HFFc6 (cell line): ENCODE measurements at places on chromosomes 6 and 20. TPM values are rescaled to one million over a fixed set of nuclear protein-coding genes. Genes with fewer than 3 reads are reported as not detected.

GRCh38 chr20:47914792-47915191 lies 129.5 kb upstream of the SULF2 start:
- DNase-seq: no peak

GRCh38 chr6:65633501-65633900 lies 73.5 kb downstream of the EYS start:
- DNase-seq: no peak

GRCh38 chr6:27512525-27512924 lies 39.6 kb upstream of the ZNF184 start:
- DNase-seq: no peak

TLDC2 gene
- total RNA-seq: 0.17 to 0.60 TPM (median 0.24 TPM) in 3 replicates

MACROD2 gene
- total RNA-seq: 0.29 to 0.44 TPM in 2 of 3 replicates, not detected in the other

EYA2 gene
- 0.14 to 0.30 TPM in 2 of 3 replicates, not detected in the other for total RNA-seq

- no peak for DNase-seq
Measured at GRCh38 chr6:11771473-11772048, 7.0 kb downstream of the ADTRP start.

TUBB1 gene
- total RNA-seq: not detected in 3 replicates

GRCh38 chr6:75421316-75422023 lies 72.1 kb downstream of the FILIP1 start:
- no peak for DNase-seq

NR2E1 gene
- total RNA-seq: not detected in 3 replicates

DNA sequence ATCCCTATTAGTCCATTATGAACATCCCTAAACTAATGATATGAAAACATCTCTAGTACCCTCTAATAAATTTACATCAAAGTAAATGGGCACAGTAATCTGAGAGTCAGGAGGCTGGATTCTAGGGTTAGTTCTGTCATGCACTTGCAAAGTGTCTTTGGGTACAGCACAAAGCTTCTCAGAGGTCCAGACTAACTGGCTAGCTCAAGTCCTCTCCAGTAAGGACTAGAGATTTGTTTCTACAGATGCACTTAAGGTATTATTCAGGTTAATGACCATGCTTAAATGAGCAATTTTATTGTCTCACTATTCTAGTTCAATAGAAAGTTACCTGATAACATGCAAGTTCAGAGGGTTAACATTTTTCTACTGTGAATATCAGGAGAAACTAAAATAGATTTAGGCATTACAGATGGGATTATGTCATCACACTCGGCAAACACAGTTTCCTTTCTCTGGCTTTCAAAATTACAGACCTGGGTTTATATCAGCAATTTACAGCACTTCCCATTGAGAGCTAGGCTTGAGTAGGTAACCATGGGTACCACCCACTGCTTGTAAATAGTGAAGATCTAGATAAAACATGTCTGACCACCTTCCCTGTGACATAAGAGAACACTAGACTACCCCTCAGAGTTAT lies 402.9 kb upstream of the RUNX2 start:
- peak; percentile 16 for DNase-seq

RPS21 gene
- 1,275 to 1,436 TPM (median 1,310 TPM) in 3 replicates for total RNA-seq

DNA sequence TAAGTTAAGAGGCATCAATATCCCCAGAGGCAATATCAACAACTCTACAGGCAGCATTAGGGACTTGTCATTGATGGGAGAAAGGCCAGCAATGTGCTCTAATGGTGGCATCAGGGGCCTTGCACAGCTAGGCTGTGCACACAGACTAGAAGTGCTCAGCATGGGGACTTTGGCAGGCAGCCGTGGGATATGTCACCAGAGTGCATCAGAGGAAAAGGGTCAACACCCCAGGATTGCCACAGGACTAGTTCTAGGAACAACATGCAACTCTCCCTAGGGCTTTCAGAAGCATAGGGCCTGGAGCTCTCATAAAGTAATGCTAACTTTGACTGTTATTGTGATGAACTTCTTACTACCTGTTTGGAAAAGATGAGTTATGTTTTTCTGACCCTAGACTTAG lies 32.2 kb upstream of the OSTM1 start:
- no peak for DNase-seq

DNA sequence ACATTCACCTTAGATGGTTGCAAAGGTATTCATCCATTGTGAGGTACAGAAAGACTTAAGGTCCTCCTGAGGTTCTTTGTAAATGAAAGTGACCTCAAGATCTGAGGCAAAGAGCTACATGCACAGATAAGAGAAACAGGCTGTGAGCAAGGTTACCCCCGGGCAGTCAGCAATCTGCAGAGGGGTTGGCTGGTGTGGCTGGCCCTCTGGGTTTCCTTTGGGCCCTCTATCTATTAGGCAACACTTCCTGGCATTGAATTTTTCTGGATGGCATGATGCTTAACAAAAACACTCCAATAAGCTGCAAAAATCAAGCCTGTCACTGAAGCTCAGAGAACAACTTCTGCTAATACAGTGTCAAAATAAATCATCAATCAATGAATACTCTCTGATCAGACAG lies 48.9 kb upstream of the RALGAPA2 start:
- DNase-seq: no peak

DNA sequence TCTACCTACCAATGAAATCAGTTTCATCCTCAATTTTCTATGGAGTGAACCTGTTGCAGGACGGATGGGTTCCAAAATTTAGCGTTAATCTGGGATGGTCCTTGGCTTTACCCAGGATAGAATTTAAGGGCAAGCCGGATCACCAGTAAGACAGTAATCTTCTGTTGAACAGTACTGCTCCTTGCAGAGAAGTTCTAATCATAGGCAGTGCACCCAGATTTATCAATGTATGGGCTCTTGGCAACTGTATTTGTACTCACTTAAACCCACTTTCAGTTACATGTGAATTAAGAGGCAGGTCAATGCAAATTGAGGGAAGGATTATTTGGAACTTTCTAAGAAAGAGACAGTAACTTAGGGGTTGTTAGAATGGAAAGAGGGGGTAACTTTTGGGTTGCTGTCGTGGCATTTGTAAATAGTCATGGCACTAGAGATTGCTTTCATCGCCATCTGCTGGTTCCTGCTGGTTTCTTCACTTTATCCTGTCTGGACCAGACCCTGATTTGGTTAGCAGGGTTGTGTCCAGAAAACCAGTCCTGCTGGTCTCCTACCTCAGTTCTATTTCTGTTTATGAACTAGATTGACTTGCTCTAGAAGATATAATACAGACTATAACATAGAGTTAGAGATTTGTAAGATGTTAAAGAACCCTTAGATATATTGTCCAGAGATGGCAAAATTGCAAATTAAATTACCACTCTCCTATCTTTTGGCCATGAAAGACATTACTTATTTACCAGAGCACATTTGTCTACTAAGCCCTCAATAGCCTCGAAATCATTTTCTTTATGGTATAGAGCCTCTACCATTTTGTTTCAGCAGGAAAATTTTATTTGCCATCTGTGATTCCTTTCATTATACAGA lies 646.3 kb downstream of the UTRN start:
- peak; percentile 48 for DNase-seq

FANCE gene
- 5.7 and 9.6 TPM in 2 replicates for total RNA-seq

- no peak for DNase-seq
Measured at GRCh38 chr6:40556881-40557280, 30.3 kb downstream of the LRFN2 start.

XKR7 gene
- total RNA-seq: not detected in 3 replicates

- no peak for DNase-seq
Measured at GRCh38 chr6:7292596-7293255, 20.3 kb downstream of the SSR1 start.

GRCh38 chr6:71459162-71459561 lies 170.6 kb downstream of the OGFRL1 start:
- DNase-seq: no peak

DNA sequence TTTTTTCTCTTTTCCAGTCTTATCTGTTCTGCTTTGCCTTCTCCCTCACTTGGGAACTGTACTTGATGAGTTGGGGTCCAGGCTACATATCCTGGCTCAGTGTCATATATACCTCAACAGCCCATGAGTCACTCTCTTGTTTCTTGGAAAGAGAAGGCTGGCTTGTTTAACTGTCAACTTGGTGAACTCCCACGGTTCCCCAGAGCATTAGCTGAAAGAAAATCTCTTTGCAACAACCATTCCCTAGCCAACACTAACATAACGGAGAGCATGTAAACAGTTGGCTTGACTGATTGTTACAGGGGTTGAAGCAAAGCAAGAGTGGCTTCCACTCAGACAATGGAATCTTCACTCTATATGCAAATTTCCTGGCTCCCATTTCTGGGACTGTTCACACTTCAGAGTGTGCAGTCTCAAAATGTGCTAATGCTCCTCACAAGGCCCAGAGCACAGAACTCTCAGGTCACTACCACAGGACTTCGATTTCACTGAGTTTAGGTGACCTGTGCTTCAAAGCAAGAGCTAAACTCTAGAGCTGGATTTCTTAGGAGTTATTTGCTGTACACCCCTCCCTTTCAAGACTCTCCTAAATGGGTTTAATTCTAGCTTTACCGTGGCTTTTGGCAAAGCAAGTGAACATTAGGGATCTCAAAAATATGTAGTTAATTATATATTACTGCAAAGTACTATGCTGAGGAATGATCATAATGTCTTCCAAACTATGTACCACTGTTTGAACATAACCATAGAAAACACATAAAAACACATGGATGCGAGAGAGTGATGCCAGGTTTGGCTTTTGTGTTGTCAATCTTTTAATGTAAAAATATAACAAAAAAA lies 609.8 kb downstream of the RFPL4B start:
- peak; percentile 37 for DNase-seq

DNA sequence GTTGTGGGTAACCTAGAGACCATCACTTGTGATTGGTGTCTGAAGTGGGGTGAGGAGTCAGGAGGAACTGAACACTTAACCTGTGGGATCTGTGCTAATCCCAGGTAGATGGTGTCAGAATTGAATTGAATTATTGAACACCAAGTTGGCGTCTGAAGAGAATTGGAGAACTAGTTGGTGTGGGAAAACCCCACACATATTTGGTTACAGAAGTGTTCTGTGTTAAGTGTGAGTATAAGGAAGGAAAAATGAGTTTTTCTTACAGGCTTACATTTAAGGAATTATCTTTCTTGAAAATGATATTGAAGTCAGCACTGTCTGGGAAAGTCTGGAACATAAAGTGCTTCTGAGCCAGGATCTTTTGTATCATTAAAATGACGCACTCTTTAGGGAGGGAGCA lies 182.9 kb upstream of the ECI2 start:
- no peak for DNase-seq

ARFGEF3 gene
- total RNA-seq: 0.02 to 0.12 TPM (median 0.09 TPM) in 3 replicates

GRCh38 chr6:136773473-136773796 lies 18.8 kb downstream of the MAP3K5 start:
- DNase-seq: no peak
